ENCODE measurements at places on chromosomes 5 and 9. TPM values are rescaled to one million over a fixed set of nuclear protein-coding genes. Genes with fewer than 3 reads are reported as not detected.

The TICAM2 gene
- 2.0 TPM for total RNA-seq

The TNFSF8 gene
- 0.44 TPM for total RNA-seq

The PFDN1 gene
- 26.3 TPM for total RNA-seq

The GPR151 gene
- total RNA-seq = not detected

The MEGF9 gene
- total RNA-seq = 5.0 TPM

The GNA14 gene
- 1.6 TPM for total RNA-seq

The C1QTNF2 gene
- total RNA-seq = 0.41 TPM

The PANK3 gene
- 13.3 TPM for total RNA-seq

The SPATA31C1 gene
- total RNA-seq = not detected

The OLFM1 gene
- total RNA-seq = 10.4 TPM

The SLC24A2 gene
- 0.06 TPM for total RNA-seq

The NR5A1 gene
- total RNA-seq = not detected

The LCN1 gene
- total RNA-seq = not detected

The SPINK6 gene
- total RNA-seq = not detected

The FOXD4 gene
- 0.28 TPM for total RNA-seq

The PGM5 gene
- total RNA-seq = 2.6 TPM

The CARD6 gene
- total RNA-seq = 8.0 TPM
